AG08396 (cell line): ENCODE measurements at places on chromosomes 16 and 17.

- no peak for DNase-seq
These were observed 5.3 kb downstream of the SHPK start for GRCh38 chr17:3630781-3631180.

DNA sequence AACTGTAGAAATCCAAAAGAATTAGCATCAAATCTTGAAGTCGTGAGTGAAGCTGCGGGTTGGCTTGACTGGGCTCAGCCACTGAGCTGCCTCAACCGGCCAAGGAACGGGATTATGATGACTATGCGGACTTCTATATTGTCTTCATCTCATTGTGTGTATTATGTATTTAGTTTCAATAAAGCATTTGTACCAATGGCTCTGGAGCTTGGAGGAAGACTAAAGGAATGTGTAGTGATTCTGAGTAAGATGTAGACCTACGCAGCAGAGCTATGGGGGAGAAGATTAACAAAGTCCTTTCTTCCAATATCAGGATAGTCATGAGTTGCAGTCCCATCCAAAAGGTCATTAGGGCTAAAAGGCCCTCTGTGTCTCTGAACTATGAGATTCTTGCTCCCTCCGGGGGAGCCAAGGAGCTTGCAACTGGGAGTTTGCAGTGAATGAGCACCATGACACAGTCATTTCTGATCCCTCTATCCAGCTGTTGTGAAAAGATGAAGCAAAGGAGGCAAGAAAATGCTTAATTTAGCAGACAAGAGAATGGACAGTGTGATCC lies 8.3 kb downstream of the EME1 start:
- DNase-seq = no peak

DNA sequence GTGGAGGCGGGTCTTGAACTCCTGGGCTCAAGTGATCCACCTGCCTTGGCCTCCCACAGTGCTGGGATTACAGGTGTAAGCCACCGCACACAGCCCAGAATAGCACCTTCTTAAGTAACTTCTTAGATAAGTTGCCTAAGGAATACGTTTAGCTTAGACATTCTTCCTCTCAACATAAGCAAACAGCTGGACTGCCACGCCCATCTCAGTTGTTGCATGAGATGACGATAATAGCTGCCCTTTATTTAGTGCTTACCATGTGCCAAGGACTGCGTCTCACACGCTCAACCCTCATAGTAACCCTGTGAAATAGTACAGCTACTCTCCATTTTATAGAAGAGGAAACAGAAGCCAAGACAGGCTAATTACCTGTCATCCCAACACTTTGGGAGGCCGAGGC lies 11.8 kb downstream of the HASPIN start:
- DNase-seq = no peak

- no peak for DNase-seq
These were observed 42.7 kb downstream of the BANP start for GRCh38 chr16:87993901-87994300.

DNA sequence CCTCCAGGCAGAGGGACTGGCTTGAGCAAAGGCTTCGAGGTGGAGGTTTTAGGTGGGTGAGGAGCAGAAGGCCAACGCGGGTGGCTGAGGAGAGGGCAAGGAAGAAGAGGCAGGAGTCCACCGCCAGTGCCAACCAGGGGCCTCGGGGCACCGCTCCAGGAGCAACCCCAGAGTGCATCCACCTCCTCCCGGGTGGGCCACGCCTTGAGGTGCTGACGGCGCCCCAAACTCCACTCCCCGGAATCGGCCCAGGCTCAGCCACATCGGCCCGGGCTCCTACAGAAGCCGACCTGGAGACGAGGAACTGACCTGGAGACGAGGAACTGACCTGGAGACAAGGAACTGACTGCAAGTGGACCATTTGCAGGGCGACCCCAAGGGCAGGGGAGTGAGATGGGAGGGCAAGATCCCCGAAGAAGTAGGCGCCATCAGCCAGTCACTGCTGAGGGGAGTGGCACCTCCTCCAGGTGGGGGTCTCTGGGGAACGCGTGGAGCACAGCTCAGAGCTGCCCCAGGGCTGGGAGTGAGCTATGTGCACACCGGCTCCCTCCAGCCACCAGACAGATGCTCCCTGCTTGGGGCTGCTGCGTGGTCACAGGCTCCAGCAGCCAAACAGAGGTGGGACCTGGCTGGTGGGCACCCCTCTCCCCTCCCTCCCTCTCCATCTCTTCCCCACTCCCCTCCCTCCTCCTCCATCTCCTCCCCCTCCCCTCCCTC lies 29.2 kb upstream of the CBFA2T3 start:
- DNase-seq = no peak

- peak; percentile 78 for DNase-seq
These were observed 145.0 kb downstream of the SEC14L1 start for GRCh38 chr17:77285594-77286390.
